ENCODE measurements at places on chromosomes 3 and 15.

DNA sequence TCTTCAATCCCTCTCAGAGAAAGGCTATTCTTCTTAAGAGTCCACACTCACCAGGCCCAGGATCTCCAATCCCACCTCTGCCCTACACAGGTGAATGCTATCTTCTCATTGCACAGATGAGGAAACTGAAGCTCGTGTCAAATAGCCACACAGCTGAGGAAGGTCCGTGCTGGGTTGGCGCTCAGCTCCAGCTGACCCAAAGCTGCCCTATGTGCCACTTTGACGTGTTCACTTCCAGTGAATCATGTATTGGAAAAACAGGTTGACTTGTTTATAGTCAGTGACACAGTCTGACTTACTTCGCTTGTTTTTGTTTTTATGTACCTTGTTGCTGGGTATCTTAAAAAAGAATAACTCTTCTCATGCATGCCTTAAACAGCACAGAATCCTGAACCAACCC is 32.4 kb upstream of the ALDH1A3 start:
- DNase-seq: no peak

DNA sequence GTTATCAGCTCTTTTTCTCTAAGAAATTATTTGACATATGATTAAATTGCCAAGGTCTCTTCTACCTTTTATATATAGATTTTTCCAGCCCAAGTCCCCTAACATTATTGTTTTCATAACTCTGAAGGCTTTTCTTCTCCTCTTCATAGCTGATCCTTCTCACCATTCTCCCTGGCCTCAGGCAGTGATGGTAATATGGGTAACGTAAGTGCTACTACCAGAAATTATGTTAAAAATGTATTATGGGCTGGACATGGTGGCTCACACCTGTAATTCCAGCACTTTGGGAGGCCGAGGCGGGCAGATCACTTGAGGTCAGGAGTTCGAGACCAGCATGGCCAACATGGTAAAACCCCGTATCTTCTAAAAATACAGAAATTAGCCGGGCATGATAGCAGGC is 29.2 kb downstream of the BMF start:
- no peak for DNase-seq

DNA sequence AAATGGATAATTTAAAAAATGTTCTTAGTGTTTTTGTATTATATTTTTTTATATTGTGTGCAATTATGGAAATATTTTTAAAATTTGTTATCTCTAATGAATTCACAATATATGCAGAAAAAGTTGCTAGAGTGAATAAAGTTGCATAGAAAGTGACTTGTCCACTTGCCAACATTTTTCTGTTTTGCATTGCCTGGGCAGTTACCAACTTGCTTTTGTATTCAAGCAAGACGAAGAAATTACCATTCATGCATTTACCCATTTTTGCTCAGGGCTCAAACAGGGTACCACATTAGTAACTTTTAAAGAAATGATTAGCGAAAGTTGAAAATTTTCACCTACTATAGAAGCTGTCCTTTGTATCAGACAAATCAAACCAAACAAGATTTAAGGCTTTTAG is 152.9 kb upstream of the STRIT1 start:
- DNase-seq: no peak

GRCh38 chr3:138023754-138024153 is 13.8 kb downstream of the CLDN18 start:
- no peak for DNase-seq

DNA sequence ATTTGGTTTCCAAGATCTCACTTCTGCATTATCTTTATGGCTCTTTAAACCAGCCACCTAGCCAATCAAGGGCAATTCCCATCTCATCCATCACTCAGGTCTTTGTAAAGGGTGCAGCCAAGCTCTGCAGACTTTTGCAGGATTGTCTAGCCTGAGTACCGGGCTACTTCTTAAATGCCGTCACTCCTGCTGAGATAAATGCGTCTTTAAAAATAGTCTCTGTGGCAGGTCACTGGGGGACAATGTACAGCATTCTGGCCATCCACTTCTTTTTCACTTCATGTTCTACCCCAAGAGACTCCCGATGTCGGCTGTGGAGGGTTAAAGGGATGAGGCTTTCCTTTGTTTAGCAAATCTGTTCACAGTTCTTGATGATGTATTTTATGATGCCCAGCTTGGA is 194.7 kb downstream of the SV2B start:
- no peak for DNase-seq

GRCh38 chr3:53805463-53806159 is 40.6 kb downstream of the CHDH start:
- no peak for DNase-seq

Measured in NCI-H2171 (cell line).